ENCODE measurements at places on chromosomes 3 and 15. TPM values are rescaled to one million over a fixed set of nuclear protein-coding genes. Genes with fewer than 3 reads are reported as not detected.
A peak's percentile ranks its signal among the peaks of the same experiment; 100 is the strongest.

GRCh38 chr15:80494756-80495155, 90.6 kb downstream of the ARNT2 start:
- no peak for DNase-seq

SNUPN gene
- 20.3 TPM for polyA plus RNA-seq

GRCh38 chr15:97504031-97504792, 456.3 kb upstream of the ARRDC4 start:
- DNase-seq = peak; percentile 54

DNA sequence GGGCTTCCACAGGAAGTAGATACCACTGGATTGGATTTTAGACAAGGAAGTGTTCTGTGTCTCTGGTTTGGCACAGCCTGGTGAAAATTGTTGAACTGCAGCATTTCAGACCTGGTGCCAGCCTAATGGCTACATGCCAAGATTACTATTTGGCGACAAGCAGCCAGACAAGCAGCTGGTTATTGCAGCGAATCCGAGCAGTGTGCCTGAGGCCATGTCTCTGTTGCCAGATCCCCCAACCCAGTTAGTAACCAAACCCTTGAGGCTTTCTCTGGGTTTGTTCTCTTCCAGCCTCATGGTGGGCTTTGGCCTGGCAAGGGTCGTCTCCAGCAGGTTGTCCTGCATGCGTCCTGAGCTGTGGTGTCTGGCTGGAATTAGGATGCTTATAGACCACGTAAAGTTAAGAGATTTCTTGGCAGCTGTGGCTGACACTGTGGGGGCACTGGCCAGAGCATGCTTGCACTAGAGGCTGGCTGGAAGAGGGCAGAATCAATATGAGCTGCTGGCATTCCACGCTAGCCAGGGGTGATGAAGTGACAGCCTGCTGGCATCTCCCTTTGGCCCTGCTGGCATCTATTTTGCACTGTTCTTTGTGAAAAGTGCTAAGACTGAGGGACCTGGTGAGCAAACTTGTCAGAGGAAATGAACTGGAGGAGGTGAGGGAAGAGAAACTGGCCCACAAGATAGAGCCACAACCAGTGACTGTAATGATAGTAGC, 172.6 kb downstream of the RBMS3 start:
- peak; percentile 26 for DNase-seq
